Progenitor cell of endocrine pancreas (in vitro differentiated cells): ENCODE measurements at places on chromosomes 6 and 20. TPM values are rescaled to one million over a fixed set of nuclear protein-coding genes. Genes with fewer than 3 reads are reported as not detected.

DNA sequence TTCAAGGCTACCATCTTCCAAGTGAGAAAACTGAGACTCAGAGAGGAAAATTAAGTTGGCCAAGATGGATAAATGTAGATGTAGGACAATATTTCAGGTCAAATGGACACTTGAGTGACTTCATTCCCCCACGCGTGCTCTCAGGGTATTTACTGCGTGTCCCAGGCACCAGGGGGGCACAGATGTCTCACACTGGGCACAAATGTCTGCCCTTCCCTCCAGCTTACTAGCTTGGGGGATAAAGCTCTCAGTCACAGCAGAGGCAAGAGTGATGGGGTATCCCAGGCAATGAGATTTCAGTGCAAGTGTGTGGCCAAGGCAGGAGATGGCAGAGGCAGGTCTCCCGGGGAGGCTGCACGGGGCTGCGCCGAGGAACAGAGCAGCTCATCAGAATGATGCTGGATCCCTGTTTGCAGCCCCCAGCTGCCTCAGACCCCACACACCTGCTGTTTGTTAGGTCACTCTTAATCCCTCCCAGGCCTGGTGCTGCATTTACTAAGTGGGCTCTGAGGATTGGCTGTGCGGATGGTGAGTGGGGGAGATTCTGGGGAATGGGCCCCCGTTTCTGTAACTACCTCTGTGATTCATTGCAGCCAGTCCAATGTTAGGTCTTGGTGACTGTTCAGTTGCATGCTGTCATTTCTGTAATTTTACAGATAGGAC lies 44.1 kb downstream of the PTK7 start:
- no peak for DNase-seq

- DNase-seq: peak; percentile 9
These were observed 1.5 kb downstream of the EEF1A2 start for GRCh38 chr20:63497138-63497945.

- no peak for DNase-seq
These were observed 110.3 kb upstream of the ENPP5 start for GRCh38 chr6:46281110-46281509.

DNA sequence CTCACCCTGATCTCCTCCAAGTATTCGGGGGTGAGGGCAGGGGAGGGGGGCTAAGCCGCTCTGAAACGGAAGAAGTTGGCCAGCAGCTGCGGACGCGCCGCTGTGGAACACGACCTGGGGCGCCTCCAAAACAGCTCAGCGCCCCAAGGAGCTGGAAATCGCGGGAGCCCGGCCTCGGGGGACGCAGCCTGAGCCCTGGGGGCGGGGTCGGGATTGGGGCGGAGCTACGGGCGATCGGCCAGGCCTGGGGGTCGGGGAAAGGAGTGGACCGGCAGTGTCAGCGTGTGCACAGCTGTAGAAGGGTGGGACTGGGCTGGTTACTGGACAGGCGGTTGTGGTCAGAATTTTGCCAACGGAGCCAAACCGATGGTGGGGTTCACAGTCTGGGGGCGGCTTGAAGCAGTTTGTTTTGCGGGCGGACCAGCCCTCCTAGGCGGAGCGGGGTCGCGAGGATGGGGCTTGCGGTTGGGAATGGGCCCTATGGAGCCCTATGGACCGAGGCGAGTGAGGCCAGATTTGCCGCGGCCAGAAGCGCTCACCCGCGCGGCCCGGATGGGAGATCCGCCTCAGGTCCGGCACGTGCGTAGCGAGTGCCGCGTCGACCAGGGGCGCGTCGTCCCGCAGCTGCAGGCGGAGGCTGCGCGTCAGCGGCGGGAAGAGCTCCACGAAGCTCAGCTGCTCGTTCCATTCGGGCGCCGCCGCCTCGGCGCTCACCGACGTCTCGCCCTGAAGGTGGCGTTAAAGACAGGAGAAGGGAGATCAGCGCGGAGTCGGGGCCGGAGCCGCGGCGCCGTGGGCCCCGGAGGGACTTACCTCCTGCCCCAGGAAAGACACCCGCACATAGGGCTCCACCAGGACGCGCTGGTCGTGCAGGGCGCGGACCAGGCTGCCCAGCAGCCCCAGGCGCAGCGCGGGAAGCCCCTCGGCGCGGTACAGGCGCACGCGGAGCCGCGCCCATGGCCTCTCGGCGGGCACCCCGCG lies 14.3 kb upstream of the SPAG4 start:
- peak; percentile 50 for DNase-seq

DNA sequence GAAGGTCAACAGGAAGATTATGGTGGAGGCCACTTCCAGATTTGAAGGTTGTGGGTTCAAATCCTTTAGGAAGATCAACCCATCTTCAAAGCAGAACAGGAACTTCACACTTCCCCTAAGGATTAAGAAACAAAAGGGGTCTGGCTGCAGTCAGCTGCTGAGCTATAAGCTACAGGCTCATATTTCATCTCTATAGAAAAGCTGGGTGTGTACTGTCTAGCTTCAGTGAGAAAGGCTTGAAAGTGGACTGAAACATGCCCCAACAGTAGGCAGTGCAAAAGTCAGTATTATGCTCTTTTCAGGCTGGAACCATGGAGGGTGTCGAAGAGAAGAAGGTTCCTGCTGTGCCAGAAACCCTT lies 60.1 kb upstream of the SPDEF start:
- DNase-seq: no peak

DNA sequence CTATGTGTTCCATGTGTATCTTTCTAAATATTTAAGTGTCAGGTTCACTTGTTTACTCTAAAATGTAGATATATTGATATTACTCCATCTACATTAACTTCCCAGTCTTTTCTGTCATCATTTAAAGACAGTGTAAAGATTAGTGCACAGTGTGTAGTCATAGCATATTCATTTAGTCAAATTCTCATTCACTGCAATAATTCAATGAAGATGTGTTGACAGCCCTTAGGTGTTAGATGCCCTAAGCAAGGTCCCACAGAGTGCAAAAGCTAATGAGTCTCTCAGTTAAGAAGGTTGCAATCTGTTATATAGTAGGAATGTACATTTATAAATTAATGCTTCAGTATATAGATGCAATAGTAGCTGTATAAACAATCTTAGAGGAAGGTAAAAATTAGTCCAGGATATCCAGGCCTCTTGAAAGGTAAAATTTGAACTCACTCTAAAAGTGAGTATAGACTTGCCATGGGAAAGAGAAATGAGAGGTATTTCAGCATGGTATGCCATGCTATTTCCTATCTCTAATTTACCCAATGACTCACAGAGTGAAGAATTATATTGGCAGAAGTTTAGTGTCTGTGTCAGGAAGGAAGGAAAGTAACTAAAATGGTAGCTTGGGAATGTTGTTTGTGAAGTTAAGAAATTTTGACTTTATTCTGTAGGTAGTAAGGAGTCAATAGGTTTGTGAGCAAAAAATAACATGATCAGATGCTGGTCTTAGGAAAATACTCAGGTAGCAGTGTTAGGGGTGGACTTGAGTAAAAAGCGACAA lies 969.9 kb upstream of the CITED2 start:
- DNase-seq: no peak

OR2H2 gene
- not detected in 2 replicates for total RNA-seq
